Prostate gland (tissue), 2 donors: ENCODE measurements at places on chromosomes 7 and 10. TPM values are rescaled to one million over a fixed set of nuclear protein-coding genes. Genes with fewer than 3 reads are reported as not detected.

PDE1C gene
- 4.2 TPM for total RNA-seq

LIPK gene
- not detected for total RNA-seq

LOXL4 gene
- total RNA-seq = 26.8 TPM

SERPINE1 gene
- total RNA-seq = 3.7 TPM

GRCh38 chr7:70229242-70229641 lies 631.0 kb downstream of the AUTS2 start:
- no peak for DNase-seq

- no peak for DNase-seq
Observed at GRCh38 chr7:34322841-34323240, 335.2 kb upstream of the NPSR1 start.

GRCh38 chr7:128458956-128459355 lies 3.3 kb downstream of the HILPDA start:
- no peak for DNase-seq

DNA sequence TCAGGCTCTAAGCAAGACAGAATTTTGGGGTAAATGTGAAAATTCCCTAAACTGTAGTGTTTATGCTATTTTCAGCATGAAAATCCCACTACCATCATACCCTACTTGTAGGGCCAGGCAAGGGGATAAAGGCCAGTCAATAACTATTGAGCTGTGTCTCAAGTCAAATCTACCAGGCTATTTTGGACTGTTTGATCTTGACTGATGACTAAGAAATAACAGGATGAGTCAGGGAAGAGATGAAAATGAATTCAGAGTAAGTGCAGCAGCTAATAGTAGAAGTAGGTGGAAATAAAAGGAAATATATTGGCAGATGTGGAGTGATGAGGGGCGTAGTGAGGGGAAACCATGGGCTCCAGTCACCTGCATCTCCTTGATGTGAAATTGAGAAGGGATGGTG lies 225.8 kb upstream of the PHYHIPL start:
- DNase-seq = no peak

GRCh38 chr7:46047581-46047980 lies 126.5 kb upstream of the IGFBP3 start:
- DNase-seq = no peak

DNA sequence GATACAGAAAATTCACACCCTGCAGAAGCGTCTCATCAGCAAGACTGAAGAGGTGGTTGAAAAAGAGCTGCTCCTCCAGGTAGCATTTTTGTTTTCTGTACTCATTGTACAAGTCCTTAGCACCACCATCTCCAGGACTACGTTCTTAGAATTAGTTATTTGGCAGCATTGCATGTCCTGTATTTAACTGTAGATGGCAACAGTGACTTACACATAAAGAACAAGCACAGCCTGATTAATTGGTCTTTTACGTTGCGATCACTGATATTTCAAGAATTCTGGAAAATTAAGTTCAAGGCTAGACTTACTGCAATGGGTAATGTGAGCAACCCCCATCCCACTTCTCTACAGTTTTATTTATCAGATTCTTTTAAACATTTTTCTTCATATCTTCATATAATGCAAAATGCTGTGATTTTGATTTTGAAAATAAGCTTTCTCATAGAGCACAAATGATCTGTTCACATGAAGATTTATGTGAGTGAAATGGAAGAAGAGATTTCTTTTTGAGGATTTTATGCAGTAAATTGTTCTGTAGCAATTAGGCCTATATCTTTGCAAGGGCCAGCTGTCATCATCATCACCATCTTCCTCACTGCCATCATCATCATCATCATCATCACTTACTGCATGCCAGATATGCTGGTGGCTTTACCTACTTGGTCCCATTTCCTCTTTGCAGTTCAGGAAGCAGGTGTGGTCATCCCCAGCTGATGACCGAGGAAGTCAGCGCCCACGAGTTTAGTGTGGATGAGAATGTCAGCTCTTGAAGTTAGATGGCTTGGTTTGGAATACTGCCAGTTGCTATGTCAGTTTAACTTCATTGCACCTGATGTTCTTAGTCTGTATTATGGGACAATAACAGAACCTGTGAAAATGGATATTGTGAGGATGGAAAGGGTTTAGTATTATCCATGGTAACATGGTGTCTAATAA lies 53.4 kb downstream of the CFAP58 start:
- peak; percentile 8 for DNase-seq
